ENCODE measurements at places on chromosomes 7 and 10. TPM values are rescaled to one million over a fixed set of nuclear protein-coding genes. Genes with fewer than 3 reads are reported as not detected.
A peak's percentile ranks its signal among the peaks of the same experiment; 100 is the strongest.

DNA sequence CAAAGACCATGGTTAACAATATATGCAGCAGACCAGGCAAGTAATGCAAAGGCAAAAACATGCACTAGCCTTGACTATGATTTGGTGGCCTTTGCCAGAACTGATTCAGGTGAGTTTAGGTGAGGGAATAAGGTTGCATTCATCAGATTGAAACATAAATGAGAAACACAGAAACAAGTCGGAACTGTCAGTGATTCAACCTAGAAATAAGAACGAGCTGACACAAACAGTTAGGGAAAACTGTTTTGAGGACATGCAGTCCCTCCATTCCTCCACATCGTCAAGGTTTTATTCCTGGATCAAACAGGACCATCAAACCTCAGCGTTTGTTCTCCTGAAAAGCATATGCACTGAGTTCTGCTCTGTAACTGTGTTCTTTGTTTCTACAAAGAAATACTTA lies 1.8 kb downstream of the ZNF248 start:
- H3K4me3 ChIP-seq = no peak overlapping the region
- H3K4me1 ChIP-seq = peaks cover 3% of the 10 kb centered on the region
- peaks cover 10% of the 10 kb centered on the region for H3K36me3 ChIP-seq
- DNase-seq = peak; percentile 15
- H3K27ac ChIP-seq = no peak overlapping the region

DNA sequence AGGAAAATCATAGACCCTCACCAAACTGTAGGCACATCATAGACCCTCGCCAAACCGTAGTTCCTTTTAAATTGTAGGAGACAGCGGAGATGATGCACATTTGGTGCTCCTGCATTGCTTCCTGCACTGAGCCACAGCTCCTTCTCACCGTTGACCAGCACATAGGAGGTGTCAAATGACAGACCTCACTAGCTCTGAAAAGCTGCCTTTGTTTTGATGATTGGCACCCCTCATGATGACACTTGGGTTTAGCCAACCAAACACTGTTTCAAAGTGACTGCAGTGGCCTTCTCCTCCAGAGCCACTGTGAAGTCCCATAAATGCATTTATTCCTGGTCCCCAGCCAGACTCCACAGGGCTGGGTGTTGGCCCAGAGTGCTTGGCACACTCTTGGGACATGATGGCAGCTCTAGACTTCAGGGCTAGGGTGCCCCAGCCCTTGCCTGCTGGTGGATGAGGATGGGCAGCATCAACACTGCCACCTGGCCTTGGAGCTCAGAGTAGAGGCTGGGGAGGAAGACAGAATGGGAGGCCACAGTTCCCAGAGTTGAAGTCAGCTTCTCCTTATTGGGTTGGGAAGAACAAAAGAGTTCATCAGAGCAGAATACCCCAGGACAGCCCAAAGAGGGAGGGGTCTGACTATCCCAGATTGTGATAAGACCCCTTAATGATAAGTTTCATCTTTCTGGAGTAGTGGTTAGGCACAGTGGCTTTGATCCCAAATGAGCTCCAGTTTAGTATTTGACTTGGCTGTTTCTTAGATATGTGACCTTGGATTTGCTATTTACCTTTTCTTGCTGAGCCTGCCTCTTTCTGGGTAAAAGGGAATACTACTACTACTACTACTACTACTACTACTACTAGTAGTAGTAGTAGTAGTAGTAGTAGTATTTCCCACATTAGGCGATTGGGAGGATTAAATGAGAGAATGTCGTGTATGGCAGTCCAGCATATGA lies 75.3 kb downstream of the MTPN start:
- H3K36me3 ChIP-seq = no peaks in the 10 kb centered on the region
- no peak overlapping the region for H3K4me3 ChIP-seq
- no peak overlapping the region for H3K27ac ChIP-seq
- DNase-seq = no peak
- no peaks in the 10 kb centered on the region for H3K27me3 ChIP-seq
- H3K4me1 ChIP-seq = no peaks in the 10 kb centered on the region

DNA sequence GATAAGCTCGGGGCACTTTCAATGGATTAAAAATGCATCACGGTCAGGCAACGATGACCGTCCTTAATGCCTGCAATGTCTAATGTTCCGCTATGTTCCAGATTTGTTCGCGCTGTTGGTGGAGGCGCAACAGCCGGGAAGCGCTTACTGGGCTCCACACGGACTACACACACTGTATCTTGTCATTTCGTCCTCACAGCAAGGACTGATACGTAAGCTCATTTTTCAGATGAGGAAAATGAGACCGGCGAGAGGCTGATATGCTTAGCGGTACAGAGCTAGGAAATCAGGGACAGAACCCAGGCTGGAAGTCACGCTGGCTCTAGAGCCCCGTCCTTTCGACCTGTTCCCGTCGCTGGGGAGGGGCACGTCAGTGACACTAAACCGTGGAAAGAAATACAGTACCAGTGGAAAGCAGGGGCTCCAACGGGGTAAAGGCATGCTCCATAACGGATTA lies 670 bp downstream of the TPK1 start:
- DNase-seq = peak; percentile 80
- H3K4me3 ChIP-seq = peak overlapping the region; percentile 88
- H3K4me1 ChIP-seq = peaks cover 4% of the 10 kb centered on the region
- H3K27me3 ChIP-seq = no peaks in the 10 kb centered on the region
- H3K27ac ChIP-seq = peak overlapping the region; percentile 94

GRCh38 chr10:91313-91712 lies 42.2 kb upstream of the TUBB8 start:
- no peak for DNase-seq
- H3K4me3 ChIP-seq = no peak overlapping the region
- H3K4me1 ChIP-seq = no peaks in the 10 kb centered on the region
- H3K27ac ChIP-seq = no peak overlapping the region
- H3K36me3 ChIP-seq = no peaks in the 10 kb centered on the region
- no peaks in the 10 kb centered on the region for H3K27me3 ChIP-seq

- no peaks in the 10 kb centered on the region for H3K4me1 ChIP-seq
- H3K36me3 ChIP-seq = peaks cover 3% of the 10 kb centered on the region
- no peaks in the 10 kb centered on the region for H3K27me3 ChIP-seq
- DNase-seq = no peak
Measured at GRCh38 chr10:73163096-73163495, 4.7 kb downstream of the ECD start.

DNA sequence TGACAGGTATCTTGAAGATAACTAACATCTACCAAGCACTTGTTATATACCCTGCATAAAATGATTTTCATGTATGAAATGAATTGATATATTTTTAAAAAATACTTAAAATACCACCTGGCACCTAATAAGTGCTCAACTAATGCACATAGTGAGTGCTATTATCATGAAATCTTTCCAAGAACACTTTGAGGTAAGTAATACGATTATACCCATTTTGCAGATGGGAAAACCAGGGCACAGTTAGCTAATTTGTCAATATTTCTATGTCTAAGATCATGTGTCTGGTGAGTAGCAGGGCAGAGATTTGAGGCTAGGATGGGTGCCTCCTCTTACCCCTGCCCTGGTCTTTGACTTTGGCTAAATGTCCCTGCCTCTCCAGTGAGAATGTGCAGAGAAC lies 6.1 kb downstream of the DMBT1 start:
- H3K27me3 ChIP-seq = no peaks in the 10 kb centered on the region
- H3K36me3 ChIP-seq = no peaks in the 10 kb centered on the region
- no peak overlapping the region for H3K4me3 ChIP-seq
- no peak for DNase-seq
- H3K27ac ChIP-seq = no peak overlapping the region

DNA sequence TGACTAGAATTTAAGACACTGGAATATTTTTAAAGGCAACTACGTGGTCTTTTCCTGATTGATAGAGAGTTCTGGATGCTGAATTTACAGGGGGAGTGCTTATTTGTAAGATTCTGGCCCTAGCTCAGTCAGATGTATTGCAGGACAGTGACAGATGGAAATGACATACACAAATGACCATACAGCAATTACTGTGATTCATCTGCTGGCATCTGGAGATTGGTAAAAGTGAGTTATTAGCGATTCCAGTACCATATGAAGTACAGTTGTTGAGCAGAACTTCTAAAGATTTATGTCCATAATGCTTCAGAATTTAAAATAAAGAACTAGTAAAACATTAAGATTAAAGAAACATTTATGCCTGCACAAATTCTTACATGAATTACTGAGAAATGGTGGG lies 243.2 kb downstream of the CRPPA start:
- H3K4me3 ChIP-seq = no peak overlapping the region
- no peak overlapping the region for H3K27ac ChIP-seq
- no peaks in the 10 kb centered on the region for H3K27me3 ChIP-seq
- DNase-seq = no peak

DNA sequence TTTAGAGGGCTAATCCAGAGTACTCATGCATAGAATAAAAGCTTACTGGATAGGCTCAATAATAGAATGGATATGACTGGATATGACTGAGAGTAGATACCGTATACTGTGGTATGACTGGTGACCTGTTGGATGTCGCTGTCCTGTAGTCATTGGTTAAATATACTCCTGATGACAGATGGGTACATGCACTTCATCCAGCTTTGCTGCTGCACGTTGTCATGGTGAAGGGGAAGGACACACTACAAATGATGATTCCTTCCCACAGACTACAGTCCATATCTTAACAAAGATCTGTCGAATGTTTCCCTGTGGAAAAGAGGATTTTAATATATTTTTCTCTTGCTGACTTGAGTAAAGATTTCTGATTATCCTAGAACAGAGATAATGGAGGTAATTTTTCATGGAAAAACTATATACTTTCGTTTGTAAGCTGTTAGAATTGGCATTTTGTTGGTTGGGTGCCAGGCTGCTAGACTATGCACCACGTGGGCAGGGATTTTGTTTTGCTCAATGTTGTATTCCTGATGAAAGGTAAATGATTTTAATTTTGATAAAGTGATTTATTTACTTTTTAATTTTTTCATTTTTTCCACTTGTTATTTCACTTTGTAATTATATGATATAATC lies 97.3 kb downstream of the PPP1R9A start:
- no peak for DNase-seq
- H3K4me1 ChIP-seq = no peaks in the 10 kb centered on the region
- no peak overlapping the region for H3K27ac ChIP-seq

GRCh38 chr10:22760025-22760424 lies 45.6 kb upstream of the PIP4K2A start:
- no peaks in the 10 kb centered on the region for H3K36me3 ChIP-seq
- no peak overlapping the region for H3K27ac ChIP-seq
- no peaks in the 10 kb centered on the region for H3K27me3 ChIP-seq

DNA sequence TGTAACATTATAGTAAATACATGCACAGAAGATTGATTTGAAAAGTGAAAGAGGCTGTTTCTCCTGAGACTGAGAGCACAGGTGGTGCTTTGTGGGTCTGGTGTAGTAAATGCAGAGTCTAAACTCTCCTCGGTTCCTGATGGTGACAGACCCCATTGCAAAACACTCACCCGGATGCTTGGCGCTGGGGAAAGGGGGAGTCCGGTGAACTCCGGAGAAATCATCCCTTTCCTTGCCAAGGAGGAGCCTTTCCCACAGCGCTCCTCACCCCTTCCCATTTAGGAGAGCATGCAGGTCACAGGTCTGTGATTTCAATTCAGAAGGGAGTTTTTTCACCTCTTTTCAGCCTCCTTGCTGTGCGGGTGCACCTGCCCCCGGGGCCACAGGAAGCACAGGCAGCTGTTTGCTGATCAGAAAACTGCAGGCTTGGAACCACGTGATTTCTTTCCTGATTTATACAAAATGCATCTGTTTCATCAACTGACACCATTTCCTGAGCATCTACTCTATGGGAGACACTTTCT lies 75.6 kb upstream of the LYZL2 start:
- H3K27ac ChIP-seq = no peak overlapping the region
- H3K4me3 ChIP-seq = no peak overlapping the region
- H3K27me3 ChIP-seq = no peaks in the 10 kb centered on the region

FEZF1 gene
- not detected for polyA plus RNA-seq

SLC18A3 gene
- polyA plus RNA-seq = 17.0 TPM

CCDC172 gene
- polyA plus RNA-seq = 0.21 TPM

PILRA gene
- polyA plus RNA-seq = 10.6 TPM

LIPK gene
- polyA plus RNA-seq = not detected

COL1A2 gene
- 1,054 TPM for polyA plus RNA-seq

ITIH2 gene
- 28.7 TPM for polyA plus RNA-seq
